Stimulated activated CD4-positive, alpha-beta T cell treated with anti-CD3 and anti-CD28 coated beads, Interleukin-15, amount 100 ng/mL, for 1 hour (primary cell): ENCODE measurements at places on chromosomes 12 and 14.

DNA sequence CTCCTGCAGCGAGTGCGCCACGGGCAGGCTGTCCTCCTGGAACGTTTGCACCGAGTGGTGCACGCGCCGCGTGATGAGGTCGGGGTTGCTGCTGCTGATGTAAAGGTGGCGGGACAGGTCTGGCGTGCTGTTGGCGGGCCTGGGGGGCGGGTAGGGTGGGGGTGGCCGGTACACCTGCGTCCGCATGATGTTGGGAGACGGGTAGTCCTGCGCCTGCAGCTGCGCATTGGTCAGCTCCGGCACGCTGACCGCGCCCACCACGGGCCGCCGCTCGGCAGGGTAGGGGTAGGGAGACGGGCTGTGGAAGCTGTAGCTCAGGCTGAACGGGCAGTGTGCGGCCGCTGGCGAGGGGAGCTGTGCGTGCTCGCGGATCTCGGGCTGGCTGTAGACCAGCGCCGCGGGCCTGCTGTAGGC, 75.2 kb downstream of the PTPN21 start:
- DNase-seq, result no peak

DNA sequence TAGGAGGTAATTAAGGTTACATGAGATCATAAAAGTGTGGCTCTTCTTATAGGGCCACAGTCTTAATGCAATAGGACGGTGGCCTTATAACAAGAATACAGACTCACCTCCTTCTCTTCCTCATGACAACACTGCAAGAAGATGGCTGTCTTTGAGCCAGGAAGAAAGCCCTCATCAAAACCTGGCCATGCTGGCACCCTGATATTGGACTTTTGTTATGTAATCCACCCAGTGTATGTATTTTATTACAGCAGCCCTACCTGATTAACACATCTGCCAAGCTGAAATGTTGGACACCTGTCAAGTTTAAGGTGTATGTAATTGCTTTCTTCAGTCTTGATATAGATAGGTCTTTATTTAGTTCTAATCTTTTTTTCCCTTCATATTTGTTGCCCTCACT, 217.0 kb downstream of the GPHN start:
- DNase-seq, result no peak

DNA sequence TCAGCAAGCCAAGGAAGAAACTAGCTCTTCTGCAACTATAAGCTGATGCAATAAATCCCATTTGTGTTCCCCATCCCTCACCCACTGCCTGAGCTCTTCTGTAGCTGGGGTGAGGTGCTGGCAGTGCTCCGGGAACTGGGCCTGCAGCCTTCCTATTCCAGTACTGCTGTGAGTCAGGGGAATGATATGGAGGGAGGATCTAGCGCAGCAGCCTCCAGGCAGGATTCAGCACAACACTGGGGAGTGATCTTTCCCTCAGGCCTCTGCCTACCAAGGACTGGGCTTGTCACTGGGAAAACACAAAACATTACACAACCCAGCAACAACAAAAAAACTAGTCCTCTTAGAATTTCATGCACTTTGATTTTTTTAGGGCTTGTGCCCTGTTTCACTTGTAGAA, 58.7 kb downstream of the ST8SIA1 start:
- no peak for DNase-seq

GRCh38 chr12:128534906-128535305, 267.9 kb downstream of the TMEM132C start:
- no peak for DNase-seq

DNA sequence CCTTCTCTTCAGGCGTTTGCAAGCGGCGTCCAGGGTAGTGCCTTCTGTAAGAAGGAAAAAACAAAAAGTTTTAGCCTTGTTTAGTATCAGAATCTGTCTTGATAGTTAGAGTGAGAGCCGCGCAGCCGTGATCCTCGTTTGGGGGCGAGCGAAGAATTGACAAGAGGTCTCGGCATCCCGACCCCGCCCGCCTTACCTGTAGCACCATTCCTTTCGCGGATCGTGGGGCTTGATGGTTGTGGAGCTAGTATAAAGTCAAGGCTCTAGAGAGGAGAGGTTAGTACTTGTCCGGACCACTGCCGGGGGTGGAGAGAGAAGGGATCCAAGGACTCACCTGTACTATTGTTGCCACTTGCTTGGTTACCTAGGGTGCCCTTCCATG, 494 bp downstream of the TMTC3 start:
- DNase-seq, result peak; percentile 6

DNA sequence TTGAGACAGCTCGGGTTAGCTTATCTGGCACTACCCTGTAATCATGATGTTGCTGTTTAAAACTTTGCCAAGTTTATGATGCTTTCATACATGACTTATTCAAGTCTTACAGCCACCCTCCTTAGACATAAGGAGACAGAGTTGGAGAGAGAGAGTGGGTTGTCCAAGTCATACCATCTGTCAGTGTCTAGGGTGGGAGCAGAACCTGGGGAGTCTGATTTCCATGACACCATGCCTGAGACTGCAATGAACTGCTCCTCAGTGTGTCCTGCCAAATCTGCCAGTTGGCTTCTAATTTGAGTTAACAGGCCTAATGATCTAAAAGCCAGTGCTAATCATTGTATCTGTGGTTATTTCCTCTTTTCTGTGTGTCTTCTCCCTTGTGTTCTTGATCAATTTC, 43.7 kb upstream of the PHC1 start:
- no peak for DNase-seq

GRCh38 chr14:103518422-103519042, 4.1 kb downstream of the CKB start:
- peak; percentile 26 for DNase-seq

- DNase-seq, result no peak
These were observed 13.0 kb downstream of the TBC1D30 start for GRCh38 chr12:64837427-64837826.

DNA sequence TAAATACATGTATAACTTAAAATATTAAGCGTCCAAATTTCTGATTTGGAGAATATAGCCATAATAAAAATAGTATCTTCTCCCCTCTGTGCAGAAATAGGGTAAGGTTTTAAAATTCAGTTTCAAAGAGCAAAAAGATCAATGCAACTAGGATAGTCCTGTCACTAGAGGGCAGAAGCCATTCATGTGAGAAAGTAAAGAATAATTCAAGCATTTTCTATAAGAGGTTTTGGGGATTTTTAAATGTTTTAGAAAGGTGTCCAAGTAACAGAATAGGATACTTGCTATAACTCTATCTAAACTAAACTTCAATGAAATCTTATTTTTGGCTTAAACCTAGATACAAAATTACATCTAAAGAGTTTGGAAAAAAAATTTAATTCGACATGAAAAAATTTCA, 50.3 kb downstream of the ADAMTS20 start:
- no peak for DNase-seq

GRCh38 chr14:68291820-68292219, 472.2 kb downstream of the RAD51B start:
- DNase-seq, result no peak

- no peak for DNase-seq
These were observed 165.8 kb downstream of the MON2 start for GRCh38 chr12:62632411-62632918.

DNA sequence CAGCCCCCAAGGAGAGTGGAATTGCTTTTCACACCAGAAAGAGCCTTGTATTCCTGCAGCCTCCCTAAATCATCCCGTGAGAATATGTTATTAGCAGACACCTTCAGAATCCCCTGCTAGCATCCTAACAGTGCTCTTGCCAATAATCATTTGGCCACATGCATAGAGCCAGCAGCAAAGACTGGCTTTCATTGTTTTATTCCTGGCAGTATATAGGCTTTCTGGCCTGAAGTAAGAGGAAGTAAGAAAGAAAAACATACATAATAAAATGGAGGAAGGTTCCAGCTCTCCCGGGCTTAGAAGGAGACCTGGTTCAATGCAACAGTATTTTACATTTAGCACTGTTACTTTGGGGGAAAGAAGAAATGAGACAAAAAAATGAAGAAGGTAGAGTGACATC, 176.7 kb upstream of the ATF7IP start:
- DNase-seq, result no peak

GRCh38 chr12:131093604-131093955, 139.9 kb downstream of the ADGRD1 start:
- no peak for DNase-seq

- DNase-seq, result no peak
These were observed 11.6 kb downstream of the EIF2B1 start for GRCh38 chr12:123621619-123622530.

DNA sequence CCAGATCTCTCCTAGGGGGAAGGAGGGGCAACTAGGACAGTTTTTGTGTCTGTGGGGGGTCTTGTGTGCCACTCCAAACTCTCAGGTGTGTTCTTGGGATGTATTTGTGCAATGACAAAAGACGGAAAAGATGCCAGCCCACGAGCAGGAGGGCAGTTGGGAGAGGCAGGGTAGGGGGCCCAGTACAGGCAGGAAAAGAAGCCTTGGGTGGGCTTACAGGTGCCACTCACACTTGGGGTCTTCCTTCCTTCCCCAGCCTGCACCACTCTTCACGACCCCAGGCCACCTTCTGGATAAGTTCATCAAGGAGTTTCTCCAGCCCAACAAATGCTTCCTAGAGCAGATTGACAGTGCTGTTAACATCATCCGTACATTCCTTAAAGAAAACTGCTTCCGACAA, 24.4 kb downstream of the OAS2 start:
- DNase-seq, result no peak

GRCh38 chr14:99117671-99118045, 154.3 kb downstream of the BCL11B start:
- DNase-seq, result no peak

DNA sequence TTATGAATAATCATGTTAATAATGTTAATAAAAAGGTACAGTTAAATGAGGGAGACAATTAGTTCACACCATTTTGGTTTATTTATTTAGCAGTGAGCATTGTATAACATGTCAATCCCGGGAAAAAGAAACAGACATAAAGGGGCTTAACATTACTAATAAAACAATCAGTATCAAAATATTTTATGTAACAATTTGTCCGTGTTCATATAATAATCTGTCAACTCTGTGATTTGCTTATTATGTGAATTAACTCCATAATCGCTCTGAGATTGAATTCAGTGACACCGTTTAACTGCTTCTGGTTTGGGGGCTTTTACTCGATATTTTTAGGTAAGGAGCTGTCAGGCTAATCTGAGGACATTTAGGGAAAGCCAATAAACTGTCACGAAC, 95.8 kb upstream of the HMGA2 start:
- DNase-seq, result no peak

GRCh38 chr14:74618078-74618952, 6.3 kb upstream of the LTBP2 start:
- peak; percentile 14 for DNase-seq

- DNase-seq, result no peak
These were observed 71.6 kb downstream of the SPRING1 start for GRCh38 chr12:116666305-116666673.
